ENCODE measurements at places on chromosomes 6 and 20. TPM values are rescaled to one million over a fixed set of nuclear protein-coding genes. Genes with fewer than 3 reads are reported as not detected.

- H3K36me3 ChIP-seq, result no peaks in the 10 kb centered on the region
- H3K27ac ChIP-seq, result no peak overlapping the region
- no peak for DNase-seq
- H3K4me3 ChIP-seq, result no peak overlapping the region
- H3K4me1 ChIP-seq, result no peaks in the 10 kb centered on the region
Observed at GRCh38 chr6:48113130-48113529, 2.1 kb upstream of the PTCHD4 start.

Gene BAG2
- polyA plus RNA-seq, result 2.3 TPM

DNA sequence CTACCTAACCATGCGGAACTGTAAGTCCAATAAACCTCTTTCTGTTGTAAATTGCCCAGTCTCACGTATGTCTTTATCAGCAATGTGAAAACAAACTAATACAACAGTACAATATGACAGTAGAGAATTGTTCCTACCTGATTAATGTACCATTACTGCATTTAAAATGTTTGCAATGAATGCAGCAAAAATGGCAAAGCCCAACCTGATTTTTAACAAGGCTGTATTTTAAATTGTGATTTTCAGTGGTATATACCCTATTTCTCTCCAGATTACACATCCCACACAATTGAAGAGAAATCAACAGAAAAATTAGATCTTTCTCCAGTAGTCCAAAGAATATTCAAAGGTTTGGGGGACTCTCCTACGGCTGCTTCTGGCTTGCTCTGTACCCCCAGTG lies 3.3 kb upstream of the PCSK2 start:
- DNase-seq, result no peak
- H3K27me3 ChIP-seq, result no peaks in the 10 kb centered on the region
- H3K4me1 ChIP-seq, result no peaks in the 10 kb centered on the region
- no peak overlapping the region for H3K27ac ChIP-seq
- no peak overlapping the region for H3K4me3 ChIP-seq
- no peaks in the 10 kb centered on the region for H3K36me3 ChIP-seq

GRCh38 chr6:3449750-3450305 lies 7.0 kb downstream of the SLC22A23 start:
- H3K4me1 ChIP-seq, result peaks cover 20% of the 10 kb centered on the region
- no peak for DNase-seq
- no peak overlapping the region for H3K27ac ChIP-seq
- no peaks in the 10 kb centered on the region for H3K36me3 ChIP-seq
- no peak overlapping the region for H3K4me3 ChIP-seq

Gene MUCL3
- polyA plus RNA-seq, result not detected

- H3K4me1 ChIP-seq, result peaks cover 30% of the 10 kb centered on the region
- DNase-seq, result no peak
- no peak overlapping the region for H3K4me3 ChIP-seq
- no peaks in the 10 kb centered on the region for H3K27me3 ChIP-seq
- no peak overlapping the region for H3K27ac ChIP-seq
Observed at GRCh38 chr6:127824061-127824460, 76.8 kb downstream of the THEMIS start.

DNA sequence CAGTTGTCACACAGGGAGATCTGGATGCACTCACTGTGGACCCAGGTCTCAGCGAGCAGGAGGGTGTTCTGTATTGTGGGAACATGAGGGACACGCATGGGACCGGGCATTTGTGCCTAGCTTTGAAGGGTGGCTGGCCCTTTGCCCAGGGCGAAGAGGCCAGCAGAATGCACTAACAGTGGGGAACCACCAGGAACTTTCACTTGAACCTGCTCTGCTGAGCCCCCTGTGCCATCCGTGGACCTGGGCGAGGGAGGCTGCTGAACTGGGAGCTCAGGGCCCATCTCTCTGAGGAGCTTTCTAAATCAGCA lies 1.2 kb upstream of the ULBP2 start:
- no peak overlapping the region for H3K27ac ChIP-seq
- peaks cover 49% of the 10 kb centered on the region for H3K27me3 ChIP-seq

Gene SDHAF4
- polyA plus RNA-seq, result 7.9 TPM

GRCh38 chr6:136506124-136506799 lies 44.0 kb downstream of the MAP7 start:
- no peaks in the 10 kb centered on the region for H3K27me3 ChIP-seq

GRCh38 chr20:36967636-36968035 lies 16.1 kb upstream of the SAMHD1 start:
- DNase-seq, result peak; percentile 64
- peaks cover 57% of the 10 kb centered on the region for H3K4me1 ChIP-seq
- H3K27me3 ChIP-seq, result no peaks in the 10 kb centered on the region
- H3K27ac ChIP-seq, result no peak overlapping the region
- no peak overlapping the region for H3K4me3 ChIP-seq

GRCh38 chr6:140609956-140610355 lies 1235.5 kb upstream of the CITED2 start:
- H3K4me1 ChIP-seq, result no peaks in the 10 kb centered on the region
- H3K36me3 ChIP-seq, result no peaks in the 10 kb centered on the region
- no peak overlapping the region for H3K4me3 ChIP-seq

DNA sequence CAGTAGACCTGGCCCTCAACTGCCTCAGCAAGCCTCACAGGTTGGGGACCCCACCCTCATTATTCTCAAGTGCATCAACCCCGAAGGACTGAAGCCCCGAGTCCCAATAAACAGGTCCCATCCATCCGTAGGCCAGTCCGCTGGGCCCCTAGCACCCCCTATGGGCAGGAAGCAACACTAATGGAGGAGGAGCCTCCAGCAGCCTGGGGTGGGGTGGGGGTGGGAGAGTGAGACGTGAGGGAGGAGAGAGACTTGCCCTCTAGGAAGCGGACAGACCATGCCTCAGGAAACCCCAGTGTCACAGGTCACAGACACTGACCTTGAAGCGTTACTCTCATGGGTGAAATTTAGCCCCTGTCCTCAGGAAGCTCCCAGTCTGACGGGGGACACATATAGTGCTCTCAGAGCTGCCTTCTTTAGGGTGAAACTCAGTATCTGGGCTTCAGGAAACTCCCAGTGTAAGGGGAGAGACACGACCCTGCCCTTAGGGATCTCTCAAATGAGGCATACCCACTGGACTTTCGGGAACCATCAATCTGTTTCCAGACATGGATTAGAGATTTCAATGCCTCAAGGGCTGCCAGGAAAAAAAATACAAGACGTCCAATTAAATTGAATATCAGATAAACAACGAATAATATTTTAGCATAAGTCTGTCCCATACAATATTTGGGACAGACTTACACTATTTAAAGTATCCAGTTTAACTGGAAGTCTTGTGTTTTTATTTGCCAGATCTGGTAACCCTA lies 125.8 kb downstream of the MRPL14 start:
- no peak overlapping the region for H3K27ac ChIP-seq
- peaks cover 19% of the 10 kb centered on the region for H3K27me3 ChIP-seq
- H3K36me3 ChIP-seq, result no peaks in the 10 kb centered on the region
- peaks cover 5% of the 10 kb centered on the region for H3K4me1 ChIP-seq
